ENCODE measurements at places on chromosomes 3 and 15. TPM values are rescaled to one million over a fixed set of nuclear protein-coding genes. Genes with fewer than 3 reads are reported as not detected.

GRCh38 chr15:52013151-52013791 lies 5.7 kb upstream of the MAPK6 start:
- DNase-seq = no peak

GRCh38 chr3:165188452-165188851 lies 7.7 kb downstream of the SLITRK3 start:
- DNase-seq = no peak

DNA sequence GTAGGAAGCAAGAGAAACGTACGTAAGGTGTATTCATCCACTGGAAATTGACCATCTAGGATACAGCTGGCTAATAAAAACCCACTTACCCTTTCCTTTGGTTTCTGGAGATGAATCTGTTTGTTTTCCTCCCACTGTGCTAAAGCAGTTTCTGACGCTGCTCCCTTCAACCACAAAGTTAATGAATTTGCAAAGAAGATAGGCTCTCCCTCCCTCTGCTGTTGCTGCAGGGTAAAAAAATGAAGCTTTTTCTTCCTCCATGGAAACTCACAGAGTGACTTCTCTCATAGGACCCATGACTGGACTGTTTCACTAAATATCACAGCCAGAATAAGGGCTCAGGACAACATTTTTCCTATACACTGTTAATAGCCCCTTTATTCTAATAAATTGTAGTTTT lies 172.1 kb upstream of the LRRN1 start:
- DNase-seq = no peak

DNA sequence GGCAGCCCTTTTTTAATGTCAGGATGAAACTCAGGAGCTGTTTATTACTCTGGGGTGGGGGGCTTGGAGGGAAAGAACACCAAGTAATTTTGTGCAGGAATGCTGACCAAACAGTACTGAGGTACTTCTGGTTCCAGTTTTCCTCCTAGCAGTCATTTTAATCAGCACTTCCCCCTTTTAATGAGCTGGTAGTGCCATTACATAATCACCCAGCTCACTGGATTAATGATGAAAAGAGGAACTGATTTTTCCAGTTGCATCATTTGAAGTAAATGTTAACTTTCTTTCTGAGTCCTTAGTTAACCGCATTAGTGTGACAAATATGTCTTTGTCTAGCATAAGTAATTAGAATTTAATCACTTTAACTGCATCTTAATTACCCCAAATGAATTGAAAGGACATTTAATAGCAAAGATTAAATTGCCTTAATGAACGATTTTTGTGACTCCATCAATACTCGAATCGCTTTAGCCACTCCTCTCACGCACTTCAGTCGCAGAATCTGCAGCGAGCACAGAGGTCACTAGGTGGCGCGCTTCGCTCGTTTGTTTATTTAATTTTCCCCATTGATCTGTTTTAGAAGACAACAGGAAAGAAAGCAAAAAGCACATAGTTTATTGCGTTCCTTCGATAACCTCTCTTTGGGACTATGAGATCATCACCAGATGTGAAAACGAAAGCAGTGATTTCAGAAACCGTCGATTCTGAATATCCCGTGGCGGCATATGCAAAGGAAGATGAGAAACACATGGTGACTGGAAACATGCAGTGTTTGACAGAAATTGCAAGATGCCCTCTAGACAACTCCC lies 9.8 kb downstream of the ONECUT1 start:
- peak; percentile 46 for DNase-seq

DNA sequence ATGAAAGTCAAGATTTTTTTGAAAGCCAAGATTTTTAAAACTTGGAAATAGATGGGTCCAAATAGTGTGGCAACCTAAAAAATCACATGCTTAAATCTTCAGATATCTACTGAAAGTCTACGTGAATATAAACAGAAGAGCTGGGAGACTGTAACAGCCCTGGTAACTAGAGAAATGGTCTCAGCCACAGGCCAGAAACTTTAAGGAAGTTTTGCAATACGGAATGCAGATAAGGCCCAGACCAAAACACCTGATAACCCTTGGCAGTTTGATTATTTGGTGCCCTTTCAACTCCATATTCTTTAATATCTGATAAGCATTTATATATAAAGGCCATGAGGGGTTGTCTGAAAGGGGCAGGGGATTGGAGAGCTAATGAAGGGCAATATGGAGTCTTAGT lies 537.3 kb upstream of the TGFBR2 start:
- no peak for DNase-seq

- DNase-seq = no peak
Measured at GRCh38 chr3:37125195-37126073, 48.9 kb downstream of the LRRFIP2 start.

DNA sequence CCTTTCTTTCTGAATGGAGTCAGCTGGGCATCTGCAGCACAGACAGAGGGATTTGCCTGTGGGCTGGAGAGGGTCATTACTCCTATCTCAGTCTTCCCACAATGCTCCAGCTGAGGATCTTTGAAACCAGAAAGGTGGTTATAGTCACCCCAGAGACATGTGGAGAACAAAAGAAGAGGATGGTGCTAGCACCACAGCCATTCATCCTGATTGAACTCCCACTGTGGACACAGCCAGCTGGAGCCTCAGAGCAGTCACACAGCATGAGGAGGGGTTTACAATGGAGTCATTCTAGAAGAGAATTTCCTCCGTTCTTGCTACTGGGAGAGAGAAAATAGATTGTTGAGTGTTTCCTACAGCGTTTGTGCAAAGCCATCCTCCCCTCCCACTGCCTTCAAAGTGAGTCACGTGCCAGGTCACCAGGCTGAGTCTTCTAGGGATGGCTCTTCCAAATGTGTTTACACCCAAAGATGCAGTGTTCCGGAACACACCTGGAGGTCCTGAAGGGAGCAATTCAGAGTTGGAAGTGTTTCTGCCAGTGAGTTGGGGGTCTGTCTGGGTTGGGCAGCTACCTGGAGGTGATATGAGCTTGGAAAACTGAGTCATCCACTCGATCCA lies 18.9 kb upstream of the GREM1 start:
- DNase-seq = no peak

- DNase-seq = no peak
Measured at GRCh38 chr3:116440196-116440595, 5.1 kb downstream of the LSAMP start.

DNA sequence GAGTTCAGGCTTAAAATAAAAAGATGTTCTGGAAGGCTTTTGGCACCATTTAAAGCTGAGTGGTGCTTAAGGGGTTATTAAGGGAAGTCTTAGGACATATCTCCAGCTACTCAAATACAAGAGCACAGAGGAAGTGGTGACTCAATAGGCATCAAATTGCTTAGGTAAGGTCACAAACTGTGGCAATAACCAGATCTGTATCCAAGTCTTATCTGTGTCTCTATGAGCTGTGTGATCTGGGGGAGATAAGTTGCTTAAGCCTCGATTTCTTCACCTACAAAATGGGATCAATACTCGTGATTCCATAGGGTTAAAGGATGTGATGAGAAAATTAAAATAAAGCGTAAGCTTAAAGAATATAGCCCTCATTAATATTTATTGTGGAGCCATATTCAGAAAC lies 7.6 kb downstream of the HDC start:
- no peak for DNase-seq

CCDC13 gene
- 0.87 TPM for total RNA-seq

TBC1D5 gene
- total RNA-seq = 48.7 TPM

IQCF5 gene
- not detected for total RNA-seq

CHRNA3 gene
- not detected for total RNA-seq

INSYN1 gene
- total RNA-seq = 0.02 TPM

FAM227B gene
- total RNA-seq = 4.0 TPM

Measured in NCI-H460 (cell line).